Fibroblast of skin of scalp (primary cell): ENCODE measurements at places on chromosomes 11 and 22.

DNA sequence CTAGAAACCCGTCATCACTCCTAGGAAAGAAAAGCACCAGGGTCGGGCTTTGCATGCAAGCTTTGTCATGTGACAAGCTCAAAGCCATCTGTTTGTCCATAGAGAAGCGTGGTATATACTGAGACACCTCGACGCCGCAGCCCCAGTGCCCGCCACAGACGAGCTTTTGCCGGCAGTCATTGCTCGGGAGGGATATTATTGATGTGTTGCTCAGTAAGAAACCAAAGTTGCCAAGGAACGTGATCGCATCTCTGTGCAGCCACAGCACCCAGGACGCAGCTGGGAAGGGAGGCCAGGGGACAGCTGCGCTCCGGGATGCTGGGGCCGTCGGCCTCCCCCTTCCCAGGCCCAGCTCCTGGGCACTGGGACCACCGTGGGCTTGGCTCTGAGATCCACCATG lies 89.5 kb upstream of the KCNQ1OT1 start:
- DNase-seq, result no peak

GRCh38 chr11:1000357-1001278 lies 35.9 kb downstream of the MUC6 start:
- no peak for DNase-seq

DNA sequence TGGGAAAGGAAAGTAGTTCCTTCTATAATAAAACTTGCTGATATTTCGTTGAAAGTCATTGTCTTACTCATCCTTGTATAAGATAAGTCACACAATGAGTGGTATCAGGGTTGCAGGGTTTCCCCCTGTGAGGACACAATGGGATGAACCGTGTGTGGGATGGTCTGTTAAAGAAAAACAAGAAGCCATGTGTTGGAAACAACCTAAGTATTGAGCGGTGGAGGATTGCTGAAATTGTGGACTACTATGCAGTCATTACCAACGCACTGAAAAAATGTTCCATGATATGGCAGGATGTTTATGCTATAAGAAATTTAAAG lies 28.6 kb downstream of the PTPRJ start:
- DNase-seq, result no peak

GRCh38 chr11:31254415-31254814 lies 115.1 kb downstream of the DCDC1 start:
- peak; percentile 19 for DNase-seq

DNA sequence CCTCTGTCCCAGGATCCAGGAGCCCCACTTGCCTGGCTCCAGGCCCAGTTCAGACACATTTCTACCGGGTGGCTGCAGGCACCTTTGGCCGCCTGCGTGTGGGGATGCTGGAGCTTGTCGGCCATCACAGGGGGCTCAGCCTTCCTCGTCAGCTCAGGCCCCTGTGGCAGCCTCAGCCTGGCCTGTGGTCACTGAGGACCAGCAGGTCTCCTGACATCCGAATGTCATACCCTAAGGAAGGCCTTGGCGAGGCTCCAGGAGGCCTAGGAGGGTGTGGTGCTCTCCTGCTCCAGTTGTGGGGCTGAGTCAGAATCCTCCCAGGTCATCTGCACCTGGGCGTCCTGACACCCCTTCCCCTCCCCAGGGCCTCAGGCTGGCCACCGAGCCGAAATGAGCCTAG lies 14.9 kb upstream of the SOX10 start:
- no peak for DNase-seq

DNA sequence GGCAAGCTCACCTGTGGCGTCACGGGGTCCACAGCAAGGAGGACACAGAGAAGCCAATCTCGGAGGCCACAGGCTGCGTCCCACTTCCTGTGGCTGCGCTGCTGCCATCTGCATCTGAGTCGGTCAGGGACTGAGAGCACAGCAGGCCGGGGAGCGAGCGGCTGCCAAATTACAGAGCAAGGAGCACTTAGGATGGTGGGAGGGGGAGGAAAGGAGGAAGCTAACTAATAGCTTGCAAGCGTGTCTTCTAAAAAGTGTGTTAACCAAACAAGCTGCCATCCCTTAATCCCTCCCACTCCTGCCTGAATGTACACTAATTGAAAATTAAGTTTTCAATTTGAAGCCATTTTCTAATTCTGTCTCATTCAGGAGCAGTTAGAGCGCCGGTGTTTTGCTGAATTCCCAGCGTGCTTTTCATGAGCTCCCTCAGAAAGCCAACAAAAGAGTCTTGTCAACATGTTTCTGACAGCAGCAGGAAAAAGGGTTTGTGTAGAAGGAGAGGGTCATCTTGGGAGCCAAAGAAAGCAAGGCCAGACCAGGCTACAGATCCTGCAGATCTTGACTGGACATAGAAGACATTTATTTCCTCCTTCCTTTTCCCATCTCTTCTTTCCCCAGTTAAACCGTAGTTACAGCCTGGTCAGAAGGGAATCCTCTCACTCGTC lies 42.4 kb upstream of the API5 start:
- DNase-seq, result no peak

DNA sequence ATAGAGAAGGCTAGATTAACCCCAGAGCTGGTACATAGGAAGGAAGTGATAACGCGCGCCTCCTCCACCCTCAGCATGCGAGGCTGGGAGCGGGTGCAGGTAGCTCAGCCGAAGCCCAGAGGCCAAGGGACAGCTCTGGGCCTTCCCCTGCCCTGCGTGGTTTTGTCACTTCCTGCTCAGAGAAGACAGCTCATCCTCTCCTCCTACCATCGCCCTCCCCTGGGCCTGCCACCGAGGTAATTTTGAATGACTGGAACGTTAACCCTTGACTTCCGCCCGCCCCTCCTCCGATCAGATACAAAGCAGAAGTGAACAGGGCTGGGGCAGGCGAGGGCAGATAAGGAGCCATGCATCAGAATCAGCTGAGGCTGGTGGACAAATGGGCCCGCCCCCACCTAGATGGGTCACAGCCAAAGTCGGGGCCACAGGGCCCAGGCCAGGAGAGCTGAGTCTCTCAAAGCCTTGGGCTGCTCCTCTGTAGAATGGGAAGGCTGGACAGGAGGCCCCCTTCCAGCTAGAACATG lies 1.6 kb downstream of the RAC2 start:
- DNase-seq, result peak; percentile 24

GRCh38 chr11:118108513-118108912 lies 21.8 kb upstream of the SMIM35 start:
- no peak for DNase-seq

DNA sequence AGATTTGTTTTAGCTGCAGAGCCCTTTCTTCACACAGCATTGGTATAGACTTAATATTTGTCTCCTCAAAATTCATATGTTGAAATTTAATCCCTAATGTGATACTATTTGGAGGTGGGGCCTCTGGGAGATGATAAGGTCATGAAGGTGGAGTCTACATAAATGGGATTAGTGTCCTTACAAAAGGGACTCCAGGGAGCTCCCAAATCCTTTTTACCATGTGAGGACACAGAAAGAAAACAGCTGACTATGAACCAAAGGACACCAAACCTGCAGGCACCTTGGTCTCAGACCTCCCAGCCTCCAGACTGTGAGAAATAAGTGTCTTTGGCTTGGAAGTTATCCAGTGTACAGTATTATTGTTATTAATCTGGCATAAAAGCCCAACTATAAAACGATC lies 10.2 kb downstream of the SLC35F2 start:
- DNase-seq, result no peak

- no peak for DNase-seq
Measured at GRCh38 chr11:14420223-14420622, 61.2 kb upstream of the RRAS2 start.

DNA sequence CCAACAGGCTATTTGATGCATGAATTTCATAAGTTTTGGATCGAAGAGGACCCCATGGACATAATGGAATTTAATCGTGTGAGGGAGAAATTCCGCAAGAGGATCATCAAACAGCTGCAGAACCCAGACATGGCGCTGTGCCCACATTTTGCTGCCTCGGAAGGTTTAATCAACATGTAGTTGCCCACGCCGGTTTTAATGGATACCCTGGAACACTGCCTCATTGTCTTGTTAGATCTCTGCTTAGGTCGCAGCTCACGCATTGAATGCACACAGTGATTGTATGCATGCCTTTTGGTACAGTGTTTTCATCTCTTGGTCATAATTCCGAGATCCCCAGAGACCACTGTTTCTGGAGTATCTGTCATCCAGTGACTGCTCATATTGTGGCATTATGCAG lies 46.8 kb downstream of the SLN start:
- DNase-seq, result peak; percentile 12

DNA sequence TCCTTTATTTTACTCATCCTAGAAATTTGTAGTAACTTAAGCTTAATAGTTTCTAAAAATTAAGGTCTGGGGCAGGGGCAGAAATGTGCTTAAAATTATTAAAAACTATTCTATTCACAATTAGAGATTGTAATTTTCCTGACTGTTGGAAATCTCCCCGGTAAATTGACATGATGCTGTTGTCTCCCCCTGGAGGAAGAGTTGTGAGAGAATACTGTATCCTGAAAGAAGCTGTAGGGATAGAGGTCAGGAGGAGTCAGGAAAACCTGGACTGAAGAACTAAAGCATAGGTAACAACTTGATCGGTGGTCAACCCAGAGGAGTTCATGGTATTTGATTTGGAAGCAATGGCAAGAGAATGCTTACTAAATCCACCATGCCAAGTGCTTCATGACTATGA lies 16.2 kb upstream of the ESAM start:
- no peak for DNase-seq

GRCh38 chr11:86783661-86784060 lies 16.7 kb upstream of the PRSS23 start:
- DNase-seq, result no peak

DNA sequence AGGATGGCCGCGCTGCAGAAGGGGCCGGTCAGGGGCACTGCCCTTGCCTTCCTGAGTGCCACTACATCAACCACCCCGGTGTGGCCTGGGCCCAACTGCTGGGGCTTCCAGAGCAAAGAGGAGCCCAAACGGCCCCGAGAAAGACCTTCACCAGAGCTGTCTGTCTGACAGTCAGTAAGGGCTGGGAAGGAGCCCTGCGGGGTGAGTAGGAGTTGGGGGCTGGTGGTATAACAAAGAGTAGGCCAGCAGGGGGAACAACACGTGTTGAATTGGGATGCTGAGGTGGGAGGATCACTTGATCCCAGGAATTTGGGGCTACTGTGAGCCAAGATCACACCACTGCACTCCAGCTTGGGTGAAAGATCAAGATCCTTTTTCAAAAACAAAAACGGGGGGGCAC lies 3.9 kb downstream of the GSTT4 start:
- DNase-seq, result no peak

GRCh38 chr11:35487532-35488078 lies 37.8 kb downstream of the PAMR1 start:
- DNase-seq, result peak; percentile 74

DNA sequence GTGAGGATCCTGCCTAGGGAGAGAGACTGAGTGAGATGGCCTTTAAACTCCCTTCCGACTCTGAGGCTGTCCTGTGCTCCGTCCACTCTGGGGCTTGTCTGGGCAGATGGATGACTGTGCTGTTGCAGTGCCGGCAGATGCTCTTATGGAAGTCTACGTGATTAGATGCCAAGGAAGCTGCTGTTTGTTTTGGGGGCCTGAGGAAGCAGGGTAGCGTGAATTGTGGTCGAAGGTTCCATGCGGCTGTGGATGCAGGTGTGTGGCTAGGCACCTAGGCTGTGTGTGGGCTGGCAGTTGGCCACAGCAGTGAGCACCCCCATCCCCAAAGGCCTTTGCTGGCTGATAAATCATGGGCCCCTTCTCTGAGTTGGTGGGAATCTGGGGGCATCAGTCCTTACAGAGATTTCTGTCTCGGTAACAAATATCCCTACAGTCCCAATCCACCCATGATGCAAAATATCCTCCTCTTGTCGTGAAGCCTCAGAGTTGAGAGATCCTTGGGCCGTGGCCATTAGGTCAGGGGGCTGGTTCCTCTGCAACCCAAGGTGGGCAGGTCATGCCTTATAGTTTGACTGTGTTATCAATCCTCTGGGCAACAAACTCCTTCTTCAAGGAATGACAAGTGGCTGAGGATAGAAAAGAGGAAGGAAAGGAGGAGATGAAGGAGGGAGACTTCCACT lies 31.2 kb downstream of the AMPD3 start:
- DNase-seq, result no peak

DNA sequence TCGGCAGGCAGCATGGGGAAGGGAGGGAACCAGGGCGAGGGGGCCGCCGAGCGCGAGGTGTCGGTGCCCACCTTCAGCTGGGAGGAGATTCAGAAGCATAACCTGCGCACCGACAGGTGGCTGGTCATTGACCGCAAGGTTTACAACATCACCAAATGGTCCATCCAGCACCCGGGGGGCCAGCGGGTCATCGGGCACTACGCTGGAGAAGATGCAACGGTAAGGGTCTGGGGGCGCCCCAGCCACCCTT lies 204 bp downstream of the FADS2 start:
- no peak for DNase-seq

- no peak for DNase-seq
Measured at GRCh38 chr11:64743591-64744543, at the start of gene RASGRP2. Gene RASGRP2, minus strand, starts transcription at chr11:64744142. Its CDS starts 1,276 bp downstream, at chr11:64742866.

DNA sequence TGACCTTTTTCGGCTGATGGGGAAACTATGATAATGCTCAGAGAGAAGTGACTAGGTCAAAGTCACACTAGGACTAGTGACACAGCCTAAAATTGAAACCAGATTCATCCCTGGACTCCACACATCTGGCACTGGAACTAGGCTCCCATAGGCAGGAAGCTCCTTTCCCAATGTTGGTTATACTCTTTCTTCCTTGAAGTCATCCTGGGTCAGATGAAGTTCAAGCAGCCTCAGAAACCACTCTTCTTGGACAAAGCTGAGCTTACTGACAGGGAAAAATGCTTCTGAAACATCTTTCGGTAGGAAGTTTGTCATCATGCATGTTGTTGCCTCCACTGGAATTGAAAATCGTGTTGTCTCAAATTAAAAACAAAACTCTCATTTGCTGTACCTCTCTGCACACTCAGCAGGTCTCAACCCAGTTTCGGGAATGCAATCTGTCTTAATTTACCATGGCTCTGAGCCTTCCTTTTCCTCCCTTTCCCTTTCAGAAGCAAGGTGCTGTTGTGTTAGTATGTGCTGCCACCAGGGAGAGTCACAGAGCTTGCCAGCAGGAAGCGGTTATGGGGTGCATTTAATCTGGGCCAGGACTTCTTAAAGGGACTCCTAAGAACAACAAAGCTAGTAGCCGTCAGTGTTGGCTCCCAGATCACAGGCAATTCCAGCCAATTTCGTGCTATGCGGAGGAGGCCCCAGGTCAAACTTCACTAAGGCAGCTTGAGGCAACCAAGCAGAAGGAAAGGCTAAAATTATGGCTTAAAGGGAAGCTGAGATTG lies 384.8 kb downstream of the TENM4 start:
- DNase-seq, result peak; percentile 91

DNA sequence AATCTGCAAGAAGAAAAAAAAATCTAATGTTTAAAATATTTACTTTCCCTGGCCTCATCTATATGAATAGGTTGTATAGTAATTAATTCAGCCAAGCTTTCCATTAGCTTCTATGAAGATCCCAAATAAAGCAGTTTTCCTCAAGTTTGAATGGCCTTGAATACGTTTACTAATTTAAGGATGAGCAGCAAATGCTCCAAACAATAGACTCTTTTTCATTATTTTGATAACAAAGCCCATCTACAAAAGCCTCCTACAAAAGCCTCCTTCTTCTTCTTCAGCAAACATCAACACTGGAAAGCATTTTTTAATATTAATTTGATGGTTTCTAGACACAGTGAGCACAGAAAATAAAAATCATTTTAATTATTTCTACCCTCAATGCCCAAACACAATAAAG lies 1130.3 kb upstream of the CNTN5 start:
- no peak for DNase-seq

GRCh38 chr11:99791354-99791753 lies 770.6 kb downstream of the CNTN5 start:
- DNase-seq, result no peak
